NCI-H2081 (cell line): ENCODE measurements at places on chromosomes 16 and 17.

DNA sequence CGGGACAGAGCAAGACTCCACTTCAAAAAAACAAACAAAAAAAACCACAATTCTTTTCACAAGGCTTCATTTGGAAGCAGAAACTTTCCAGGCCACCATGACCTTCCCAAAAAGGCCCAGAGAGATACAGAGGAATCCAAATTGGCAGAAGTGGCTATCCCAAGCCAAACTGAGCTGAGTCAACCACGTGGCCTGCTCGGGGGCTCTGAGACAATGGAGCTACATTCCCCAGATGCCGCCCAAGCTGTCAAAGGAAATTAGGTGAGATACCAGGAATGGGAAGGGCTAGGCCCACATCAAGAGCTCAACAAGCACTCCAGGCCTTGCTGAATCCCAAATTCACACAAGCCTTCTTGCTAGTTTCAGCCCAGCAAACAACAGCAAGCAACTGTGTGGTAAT is 5.7 kb upstream of the EXOSC6 start:
- no peak for DNase-seq

DNA sequence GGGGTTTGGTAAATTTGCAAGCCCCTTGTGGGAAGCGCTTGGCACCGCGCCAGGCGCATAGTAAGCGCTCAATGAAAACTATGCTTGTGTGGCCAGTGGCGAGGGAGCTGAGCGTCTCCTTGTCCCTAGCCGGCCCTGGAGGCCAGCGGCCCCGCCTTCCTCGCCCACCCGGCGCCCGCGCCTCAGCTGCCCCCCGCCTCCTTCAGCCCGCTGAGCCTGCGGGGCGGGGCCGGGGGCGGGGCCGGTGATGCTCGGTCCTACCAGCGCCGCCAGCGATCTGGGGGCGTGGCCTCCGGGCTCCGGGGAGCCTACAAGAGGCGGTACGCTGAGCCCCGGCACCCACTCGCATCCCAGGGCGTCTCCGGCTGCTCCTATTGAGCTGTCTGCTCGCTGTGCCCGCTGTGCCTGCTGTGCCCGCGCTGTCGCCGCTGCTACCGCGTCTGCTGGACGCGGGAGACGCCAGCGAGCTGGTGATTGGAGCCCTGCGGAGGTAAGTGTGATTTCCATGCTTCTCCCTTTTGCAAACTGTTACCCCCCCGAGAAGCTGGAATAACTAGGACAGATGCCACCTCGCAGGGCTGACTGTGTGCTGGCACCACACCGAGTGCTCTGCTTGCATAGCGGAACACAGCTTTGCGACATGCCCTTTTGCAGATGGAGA is at the start of gene CRISPLD2:
Gene CRISPLD2, plus strand, starts transcription at position 342 of the 661 bp plus-strand sequence. CDS start 18,511 bp downstream, outside the sequence.
- peak; percentile 79 for DNase-seq

GRCh38 chr17:57955183-57955931 is at the start of gene CUEDC1:
CUEDC1 (minus strand) TSS chr17:57955412; CDS start chr17:57885564, 69,848 bp downstream.
- peak; percentile 56 for DNase-seq

DNA sequence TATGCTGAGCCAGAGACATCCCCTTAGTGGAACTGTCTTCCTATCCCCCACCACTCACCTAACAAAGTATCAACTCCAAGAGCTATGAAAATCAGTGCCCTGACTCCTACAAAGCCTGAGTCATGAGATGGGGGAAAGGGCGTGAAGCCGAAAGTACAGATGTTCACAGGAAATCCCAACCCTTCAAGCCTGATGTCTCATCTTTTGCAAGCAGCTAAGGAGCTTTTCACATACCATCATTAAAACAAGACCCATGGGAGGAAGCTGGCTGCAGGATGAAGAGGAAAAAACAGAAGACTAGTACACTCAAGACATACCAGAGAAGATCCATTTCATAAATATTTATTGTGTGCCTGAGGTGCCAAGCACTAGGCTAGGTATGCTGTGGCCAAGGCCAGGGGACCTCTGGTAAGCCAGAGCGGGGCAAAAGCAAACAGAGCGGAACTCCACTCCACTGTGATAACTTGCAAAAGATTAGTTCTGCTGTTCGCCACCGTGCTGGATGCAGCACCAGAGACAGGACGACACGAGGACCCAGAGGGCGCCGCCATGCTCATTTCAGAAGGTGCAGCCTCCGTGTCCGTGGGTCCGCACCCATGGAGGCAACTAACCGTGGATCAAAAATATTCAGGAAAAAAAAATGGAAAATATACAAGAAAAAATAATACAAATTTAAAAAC is 4.5 kb upstream of the MNT start:
- no peak for DNase-seq
